ENCODE measurements at places on chromosomes 5 and 9.
A peak's percentile ranks its signal among the peaks of the same experiment; 100 is the strongest.

- DNase-seq, result no peak
Observed at GRCh38 chr5:35483780-35484179, 133.9 kb upstream of the SPEF2 start.

DNA sequence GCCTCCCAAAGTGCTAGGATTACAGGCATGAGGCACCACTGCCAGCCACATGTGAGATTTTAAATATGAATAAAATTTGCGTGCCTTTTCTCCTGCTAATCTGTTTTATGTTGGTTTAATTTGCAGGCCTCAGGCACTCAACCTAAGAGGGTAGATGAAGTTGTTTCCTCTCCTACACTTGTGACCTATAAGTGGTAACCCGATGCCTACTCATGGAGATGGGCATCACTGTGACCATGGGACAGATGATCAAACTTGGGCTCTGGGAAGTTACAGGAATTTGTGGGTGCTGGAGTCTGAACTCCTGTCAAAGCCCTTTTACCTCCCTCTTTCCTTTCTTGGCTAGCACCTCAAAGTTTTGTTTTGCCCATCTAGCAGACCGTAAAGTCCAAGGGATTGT is 1.1 kb downstream of the SLC28A3 start:
- DNase-seq, result no peak

DNA sequence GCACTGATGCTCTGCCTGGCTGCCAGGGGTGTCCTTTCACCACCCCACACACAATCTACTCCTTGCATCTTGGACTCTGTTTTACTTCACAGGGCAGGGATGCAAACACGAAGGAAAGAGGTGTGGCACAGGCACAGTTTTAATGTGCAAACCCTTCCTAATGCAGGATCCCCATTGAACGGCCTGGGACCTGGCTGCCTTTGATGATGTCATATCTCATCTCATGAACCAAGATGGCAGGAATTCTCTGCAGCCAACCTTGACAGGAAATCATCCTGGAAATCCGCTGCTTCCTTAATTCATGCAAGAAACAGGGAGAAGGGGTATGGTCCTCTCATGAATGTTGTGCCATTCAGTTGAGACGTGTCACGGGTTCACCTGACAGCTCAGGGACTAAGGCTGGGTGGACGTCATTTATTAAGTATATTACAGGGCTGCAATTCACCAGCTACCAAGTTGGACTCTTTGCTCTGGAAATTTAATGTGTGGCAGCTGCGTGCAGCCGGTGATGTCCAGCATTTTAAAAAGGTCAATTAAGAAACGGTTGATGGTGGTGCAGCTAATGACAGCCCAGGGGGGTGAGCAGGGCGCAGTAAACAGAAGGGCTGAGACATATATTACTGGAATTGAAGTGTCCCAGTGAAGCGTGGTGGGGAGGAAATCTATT is 91.5 kb downstream of the LMNB1 start:
- no peak for DNase-seq

- no peak for DNase-seq
Observed at GRCh38 chr9:88952086-88952615, 39.1 kb upstream of the S1PR3 start.

DNA sequence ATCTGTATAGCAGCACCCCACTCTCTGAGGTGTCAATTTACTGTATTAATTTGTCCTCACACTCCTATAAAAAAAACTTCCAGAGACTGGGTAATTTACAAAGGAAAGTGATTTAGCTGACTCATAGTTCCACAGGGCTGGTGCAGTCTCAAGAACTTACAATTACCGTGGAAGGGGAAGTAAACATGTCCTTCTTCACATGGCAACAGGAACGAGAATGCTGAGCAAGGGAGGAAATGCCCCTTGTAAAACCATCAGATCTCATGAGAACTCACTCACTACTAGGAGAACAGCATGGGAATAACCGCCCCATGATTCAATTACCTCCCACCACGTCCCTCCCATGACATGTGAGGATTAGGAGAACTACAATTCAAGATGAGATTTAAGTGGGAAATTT is 602.6 kb downstream of the MTRR start:
- no peak for DNase-seq

GRCh38 chr9:88237991-88238571 is 99.8 kb upstream of the SPATA31C2 start:
- DNase-seq, result no peak

DNA sequence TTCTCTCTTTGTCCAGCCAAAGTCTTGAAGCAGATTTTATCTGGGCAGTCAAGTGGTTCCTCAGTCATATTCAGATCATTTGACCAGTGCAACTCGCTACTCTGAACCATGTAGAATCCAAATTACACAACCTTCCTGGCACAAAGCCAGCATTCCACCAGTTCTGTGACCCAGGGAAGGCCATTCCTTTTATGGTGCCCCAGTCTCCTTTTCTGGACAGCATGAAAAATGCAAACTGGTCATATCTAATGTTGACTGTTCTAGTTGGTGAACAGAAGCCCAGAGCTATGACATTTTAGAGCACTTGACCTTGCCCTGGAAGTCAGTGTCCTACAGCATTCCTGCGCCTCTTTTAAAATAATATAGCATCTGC is 364.6 kb downstream of the BRINP1 start:
- DNase-seq, result no peak

GRCh38 chr5:154986151-154986550 is 27.4 kb upstream of the KIF4B start:
- no peak for DNase-seq

- no peak for DNase-seq
Observed at GRCh38 chr5:154860123-154860522, 1.7 kb downstream of the CNOT8 start.

DNA sequence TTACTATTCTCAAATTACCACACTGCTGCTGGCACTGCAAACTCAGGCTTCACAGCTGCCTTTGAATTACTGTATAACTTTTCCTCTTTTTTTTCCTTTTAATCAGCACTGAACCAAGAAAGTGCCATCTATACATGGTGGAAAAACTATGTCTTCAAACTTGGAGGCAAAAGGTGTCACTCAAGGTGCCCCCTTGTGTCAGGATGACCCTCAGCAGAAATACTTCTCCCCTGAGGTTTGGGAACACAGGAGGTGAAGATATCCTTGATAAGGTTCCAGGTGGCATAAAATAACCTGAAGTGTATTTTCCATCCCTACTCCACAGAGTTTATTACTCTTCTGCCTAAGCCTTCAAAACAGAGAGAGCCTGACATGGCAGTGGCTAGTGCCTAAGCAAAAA is 14.5 kb downstream of the FRMD3 start:
- DNase-seq, result no peak

DNA sequence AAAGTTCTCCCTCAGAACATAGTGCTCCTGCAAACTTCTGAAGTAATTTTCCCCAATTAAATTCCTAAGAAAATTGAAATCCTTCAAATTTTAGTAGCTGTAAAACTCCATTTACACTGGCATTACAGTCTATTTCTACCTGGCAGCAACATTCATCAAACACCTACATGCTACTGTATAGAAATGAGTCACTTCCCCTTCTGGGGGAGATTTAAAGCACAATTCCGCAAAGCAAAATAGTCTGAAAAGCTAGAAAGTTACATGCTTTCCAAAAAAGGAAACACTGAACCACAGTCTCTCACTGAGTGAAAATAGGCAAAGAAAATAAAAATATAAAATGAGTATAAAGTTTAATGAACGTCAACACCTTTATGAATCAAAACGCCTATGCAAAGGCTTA is 43.3 kb downstream of the MCTP1 start:
- DNase-seq, result no peak

DNA sequence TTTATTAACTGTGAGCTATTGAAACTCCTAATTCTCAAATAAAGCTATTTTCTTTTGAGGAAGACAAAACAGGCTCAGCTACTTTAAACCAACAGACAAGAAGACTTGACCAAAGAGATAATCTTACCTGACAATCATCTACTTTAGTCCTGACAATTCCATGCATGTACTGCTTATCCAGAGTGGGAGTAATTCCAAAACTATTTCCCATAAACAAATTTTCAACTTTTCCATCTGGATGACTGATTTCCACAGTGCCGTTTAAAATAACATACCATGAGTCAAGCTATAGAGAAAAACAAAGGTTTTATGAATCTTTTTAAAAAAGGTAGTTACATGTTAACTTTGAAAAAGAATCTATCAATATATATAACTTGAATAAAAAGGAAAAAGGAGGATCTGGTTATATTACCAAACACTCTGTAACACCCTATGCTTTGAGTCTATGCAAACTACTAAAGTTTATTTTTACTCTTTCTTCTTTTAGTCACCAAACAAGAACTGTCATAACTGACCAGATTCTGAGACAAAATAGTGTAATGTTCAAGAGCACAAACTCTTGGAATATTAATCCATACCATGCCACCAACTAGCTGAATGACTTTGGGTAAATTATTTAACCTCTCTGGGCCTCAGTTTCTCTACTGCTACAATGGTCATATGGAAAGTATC is 129.7 kb downstream of the RAPGEF6 start:
- no peak for DNase-seq

GRCh38 chr5:128535251-128535650 is 2.8 kb downstream of the FBN2 start:
- DNase-seq, result no peak

- peak; percentile 21 for DNase-seq
Observed at GRCh38 chr5:43193181-43193893, 1.3 kb downstream of the NIM1K start.

DNA sequence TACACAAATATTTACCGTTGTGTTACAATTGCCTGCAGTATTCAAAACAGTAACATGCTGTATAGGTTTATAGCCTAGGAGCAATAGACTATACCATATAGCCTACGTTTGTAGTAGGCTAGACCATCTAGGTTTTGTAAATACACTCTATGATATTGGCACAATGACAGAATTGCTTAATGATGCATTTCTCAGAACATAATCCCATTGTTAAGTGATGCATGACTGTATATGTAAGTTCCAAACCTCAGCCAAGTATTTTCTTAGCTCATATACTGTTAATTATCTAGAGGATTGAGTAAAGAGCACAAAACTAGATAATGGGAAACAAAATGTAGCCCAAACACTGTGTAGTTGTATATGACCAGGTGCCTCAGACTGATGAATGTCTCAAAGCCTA is 220.1 kb downstream of the ANXA1 start:
- no peak for DNase-seq

DNA sequence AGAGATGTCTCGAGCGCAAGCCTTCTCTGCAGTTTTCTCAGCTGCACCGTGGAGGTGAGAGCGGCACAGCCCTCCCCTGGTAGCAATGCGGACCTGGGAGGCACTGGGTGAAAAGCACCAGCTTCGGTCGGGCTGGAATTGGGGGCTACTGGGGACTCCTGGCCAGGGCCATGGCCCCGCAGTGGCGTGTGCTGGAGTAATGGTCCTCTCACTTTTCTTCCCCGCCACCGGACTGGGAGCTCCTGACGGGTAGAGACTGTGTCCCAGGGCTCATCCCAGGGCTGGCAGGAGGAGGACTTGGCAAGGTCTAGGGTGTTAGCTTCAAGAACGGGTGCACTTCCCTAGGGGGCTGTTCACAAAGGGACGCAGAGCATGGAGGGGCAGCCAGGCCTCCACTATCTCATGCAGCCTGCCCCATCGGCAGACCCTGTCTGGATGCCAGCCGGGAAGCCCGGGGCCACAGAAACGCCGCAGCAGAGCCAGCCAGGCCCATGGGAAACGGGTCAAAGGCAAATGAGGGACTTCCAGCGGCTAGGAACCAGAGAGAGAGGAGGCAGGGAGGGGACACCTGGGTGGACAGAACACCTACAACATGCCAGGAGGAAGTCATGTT is 92.6 kb upstream of the MVB12B start:
- no peak for DNase-seq

DNA sequence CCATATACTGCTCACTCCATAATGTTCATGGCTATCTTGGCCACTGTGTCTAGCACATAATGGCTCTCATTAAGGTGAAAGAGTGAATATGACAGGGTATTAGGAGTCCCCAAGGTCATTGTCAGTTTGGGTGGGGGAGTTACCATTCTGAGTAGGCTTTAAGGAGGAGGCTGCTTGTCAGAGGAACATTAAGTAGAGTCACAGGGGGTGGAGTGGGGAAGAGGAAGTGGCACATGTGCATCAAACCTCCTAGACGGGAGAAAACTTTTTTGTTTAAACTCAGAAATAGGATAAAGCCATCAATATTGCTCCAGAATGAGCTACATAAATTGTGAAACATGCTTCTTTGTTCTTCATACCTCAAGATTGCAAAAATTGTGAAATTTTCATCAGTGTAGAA is 45.5 kb downstream of the DAB2IP start:
- no peak for DNase-seq
